Renal cortex interstitium (tissue), 15 donors: ENCODE measurements at places on chromosomes 5 and 9. TPM values are rescaled to one million over a fixed set of nuclear protein-coding genes. Genes with fewer than 3 reads are reported as not detected.

Gene CARD9
- 3.0 TPM for polyA plus RNA-seq

Gene WHRN
- polyA plus RNA-seq = 10.2 TPM

Gene BTNL9
- polyA plus RNA-seq = 14.9 TPM

Gene TPPP
- polyA plus RNA-seq = 3.9 TPM

Gene GABRA6
- polyA plus RNA-seq = not detected

Gene GAPT
- polyA plus RNA-seq = 0.92 TPM

Gene CCIN
- polyA plus RNA-seq = 0.27 TPM

Gene PCDHGA8
- 0.61 TPM for polyA plus RNA-seq

Gene PCDHA10
- 0.23 TPM for polyA plus RNA-seq

Gene NUP214
- polyA plus RNA-seq = 68.7 TPM

Gene HNRNPH1
- polyA plus RNA-seq = 1,578 TPM

- DNase-seq = no peak
Measured at GRCh38 chr5:15579193-15579990, 79.4 kb downstream of the FBXL7 start.

DNA sequence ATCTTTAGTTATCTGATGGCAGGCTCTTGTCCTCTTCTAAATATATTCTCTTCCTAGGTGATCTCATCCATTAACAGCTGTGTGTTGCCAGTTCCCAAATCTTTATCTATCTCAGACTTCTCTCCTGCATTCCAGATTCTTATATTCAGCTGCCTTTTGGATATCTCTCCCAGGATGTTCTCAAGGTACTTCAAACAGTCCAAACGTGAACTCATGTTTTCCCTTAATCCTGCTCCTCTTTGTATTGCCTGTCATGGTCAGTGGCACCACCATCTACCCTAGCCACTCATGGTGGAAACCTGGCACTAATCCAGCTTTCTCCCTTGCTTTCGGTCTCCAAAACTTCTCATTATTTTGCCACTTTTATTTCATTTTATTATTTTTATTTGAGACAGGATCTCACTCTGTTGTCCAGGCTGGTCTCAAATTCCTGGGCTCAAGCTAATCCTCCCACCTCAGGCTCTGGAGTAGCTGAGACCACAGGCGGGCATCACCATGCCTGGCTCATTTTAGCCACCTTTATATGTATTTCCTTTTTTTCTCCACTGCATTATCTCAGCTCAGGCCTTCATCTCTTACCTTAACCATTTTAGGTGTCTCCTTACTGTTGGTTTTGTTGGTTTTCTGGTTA is 3.8 kb downstream of the ZFYVE16 start:
- DNase-seq = no peak

DNA sequence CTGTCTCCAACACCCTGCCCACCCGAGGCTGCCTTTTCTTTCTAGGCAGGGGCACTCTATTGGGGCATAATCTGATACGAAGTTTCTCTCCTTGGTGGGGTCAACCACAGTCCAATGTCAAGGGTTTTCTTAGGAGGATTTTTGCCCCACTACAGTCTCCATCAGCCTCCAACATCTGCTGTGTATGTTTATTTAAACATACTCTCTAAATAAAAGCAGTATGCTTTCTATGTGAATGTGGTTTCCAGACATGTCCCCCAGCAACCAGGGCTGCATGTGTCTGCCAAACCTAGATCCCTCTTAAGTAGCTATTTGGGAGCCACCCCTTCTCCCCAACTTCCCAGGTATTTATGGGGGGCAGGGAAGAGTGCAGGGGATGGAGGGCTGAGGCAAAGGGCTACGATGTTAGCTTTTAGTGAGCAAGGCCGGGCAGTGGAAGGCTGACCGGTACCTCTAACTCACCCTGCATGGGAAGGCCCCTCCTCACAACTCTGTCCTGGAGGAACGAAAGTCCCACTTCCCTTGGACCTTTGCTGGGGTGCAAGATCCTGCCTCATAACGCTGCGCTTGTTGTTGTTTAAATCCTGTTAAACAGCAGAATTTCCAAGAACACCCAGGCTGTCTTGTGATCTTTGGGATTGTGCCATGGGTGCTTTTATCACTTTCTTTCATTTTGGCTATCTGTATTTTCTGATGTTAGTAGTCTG is 75.4 kb downstream of the NREP start:
- no peak for DNase-seq

DNA sequence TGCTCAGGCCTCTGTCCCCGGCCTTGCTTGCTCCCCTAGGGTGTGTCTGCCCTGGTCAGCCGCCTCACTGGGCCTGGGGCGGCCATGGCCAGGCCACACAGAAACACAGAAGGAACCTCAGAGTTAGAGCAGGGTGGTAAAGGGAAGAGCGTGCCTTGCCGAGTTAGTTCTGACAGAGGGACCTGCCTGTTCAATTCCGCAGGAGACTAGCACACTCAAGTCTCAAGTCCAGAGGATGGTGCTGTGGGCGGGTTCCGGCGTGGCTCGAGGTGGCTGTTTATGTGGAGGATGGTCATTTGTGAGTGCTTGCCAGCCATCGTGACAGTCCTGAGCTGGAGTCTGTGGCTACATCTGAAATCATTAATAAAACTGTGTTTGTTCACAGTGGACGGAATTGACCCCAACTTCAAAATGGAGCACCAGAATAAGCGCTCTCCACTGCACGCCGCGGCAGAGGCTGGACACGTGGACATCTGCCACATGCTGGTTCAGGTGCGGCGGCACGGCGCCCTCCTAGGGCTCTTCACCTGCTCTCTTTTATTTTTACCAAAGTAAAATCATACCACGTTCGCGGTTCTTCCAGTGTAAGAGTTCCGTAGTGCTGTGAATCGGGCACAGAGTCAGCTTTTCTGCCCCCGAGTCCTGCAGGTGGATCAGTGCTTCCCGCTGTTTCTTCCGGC is 95.5 kb upstream of the CACNA1B start:
- no peak for DNase-seq

- no peak for DNase-seq
Measured at GRCh38 chr5:43034591-43034968, 5.5 kb downstream of the ANXA2R start.

DNA sequence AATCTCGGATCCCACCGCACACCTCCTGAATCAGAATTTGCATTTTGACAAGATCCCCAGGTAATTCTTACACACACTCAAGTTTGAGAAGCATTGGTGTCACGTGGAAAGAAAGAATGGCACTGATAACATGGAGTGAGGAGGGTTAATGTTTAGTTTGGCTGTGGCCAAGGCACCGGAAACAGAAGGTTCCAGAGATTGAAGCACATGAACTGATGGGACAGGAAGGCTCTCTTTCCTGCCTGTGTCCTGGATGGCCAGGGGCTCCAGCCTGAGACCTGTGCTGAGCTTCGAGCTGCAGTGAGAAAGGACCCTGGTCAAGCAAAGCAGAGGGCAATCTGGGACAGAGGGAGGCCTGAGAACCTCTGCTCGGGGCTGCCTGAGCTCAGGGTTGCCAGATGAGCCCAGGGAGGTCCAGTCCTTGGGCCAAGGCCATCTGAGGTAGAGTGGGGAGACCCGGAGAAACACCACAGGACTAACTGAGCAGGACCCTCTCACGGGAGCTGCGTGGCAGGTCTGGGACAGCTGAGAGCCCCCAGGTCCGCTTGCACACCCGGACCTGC is 27.3 kb downstream of the AFAP1L1 start:
- DNase-seq = no peak

DNA sequence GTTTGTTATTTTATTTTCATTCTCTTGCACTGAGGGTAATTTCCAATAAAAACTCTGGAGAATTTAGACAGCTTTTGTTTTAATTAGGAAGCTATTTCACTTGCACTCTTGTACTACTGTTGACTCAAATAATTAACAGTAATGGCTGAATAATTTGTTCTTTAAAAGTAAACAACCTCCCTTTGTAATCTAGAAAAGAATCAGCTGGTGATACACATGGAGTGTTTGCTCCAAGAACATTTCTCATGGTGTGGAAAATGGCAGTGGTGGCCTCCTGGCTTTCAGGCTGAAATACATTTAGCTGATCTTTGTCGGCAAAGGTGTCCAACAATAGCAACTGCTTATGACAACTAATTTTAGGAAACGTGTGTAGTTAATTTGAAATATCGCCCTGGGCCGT is 129.4 kb downstream of the C9orf152 start:
- no peak for DNase-seq

DNA sequence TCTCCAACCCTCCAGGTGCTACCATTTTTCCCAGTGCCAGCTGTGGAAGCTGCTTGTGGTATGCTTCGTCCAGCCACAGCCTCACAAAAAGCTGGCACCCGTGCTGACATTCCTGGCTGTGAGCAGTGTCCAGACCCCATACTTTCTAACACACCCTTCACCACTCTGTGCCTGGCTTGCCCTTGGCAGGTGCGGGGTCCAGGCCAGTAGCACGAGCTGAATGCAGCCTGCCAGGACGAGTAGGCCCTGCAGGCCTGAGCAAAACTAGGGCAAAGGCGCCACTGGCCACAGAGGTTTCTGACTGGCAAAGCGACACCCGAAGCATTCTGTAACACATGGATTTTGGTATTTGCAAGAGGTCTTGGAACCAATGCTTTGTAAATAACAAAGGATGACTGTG is 26.0 kb upstream of the GHR start:
- no peak for DNase-seq

DNA sequence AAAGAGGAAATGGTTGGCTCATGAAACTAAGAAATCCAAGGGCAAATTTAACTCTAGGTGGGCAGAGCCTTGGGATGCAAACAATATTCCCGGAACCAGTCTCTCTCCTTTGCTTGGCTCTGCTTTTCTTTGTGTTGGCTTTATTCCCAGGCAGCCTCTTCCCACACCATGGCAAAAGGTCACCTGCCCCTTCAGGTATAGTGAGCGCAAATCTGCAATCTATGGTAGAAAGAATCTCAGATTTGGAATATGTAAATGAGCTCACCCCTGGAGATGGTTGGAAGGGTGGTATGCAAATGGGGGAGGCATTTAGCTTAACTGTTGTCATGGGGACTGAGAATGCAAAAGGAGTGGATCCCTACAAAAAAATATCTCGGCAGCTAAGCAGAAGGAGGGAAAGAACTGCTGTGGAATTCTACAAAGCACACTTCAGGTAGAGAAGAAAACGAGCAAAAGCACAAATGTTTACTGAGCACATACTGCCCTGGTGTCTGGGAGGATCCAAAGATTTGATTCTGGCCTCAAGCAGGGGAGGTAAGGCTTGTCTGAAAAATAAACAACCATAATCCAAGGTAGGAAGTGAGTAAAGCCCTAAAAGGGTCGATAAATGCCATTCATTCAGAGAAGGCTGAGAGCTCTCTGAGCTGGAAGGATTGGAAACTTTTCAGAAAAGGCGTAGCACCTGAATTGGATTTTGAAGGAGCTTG is 139.7 kb downstream of the TLE1 start:
- no peak for DNase-seq

GRCh38 chr5:14142202-14142826 is 828 bp upstream of the TRIO start:
- DNase-seq = no peak

DNA sequence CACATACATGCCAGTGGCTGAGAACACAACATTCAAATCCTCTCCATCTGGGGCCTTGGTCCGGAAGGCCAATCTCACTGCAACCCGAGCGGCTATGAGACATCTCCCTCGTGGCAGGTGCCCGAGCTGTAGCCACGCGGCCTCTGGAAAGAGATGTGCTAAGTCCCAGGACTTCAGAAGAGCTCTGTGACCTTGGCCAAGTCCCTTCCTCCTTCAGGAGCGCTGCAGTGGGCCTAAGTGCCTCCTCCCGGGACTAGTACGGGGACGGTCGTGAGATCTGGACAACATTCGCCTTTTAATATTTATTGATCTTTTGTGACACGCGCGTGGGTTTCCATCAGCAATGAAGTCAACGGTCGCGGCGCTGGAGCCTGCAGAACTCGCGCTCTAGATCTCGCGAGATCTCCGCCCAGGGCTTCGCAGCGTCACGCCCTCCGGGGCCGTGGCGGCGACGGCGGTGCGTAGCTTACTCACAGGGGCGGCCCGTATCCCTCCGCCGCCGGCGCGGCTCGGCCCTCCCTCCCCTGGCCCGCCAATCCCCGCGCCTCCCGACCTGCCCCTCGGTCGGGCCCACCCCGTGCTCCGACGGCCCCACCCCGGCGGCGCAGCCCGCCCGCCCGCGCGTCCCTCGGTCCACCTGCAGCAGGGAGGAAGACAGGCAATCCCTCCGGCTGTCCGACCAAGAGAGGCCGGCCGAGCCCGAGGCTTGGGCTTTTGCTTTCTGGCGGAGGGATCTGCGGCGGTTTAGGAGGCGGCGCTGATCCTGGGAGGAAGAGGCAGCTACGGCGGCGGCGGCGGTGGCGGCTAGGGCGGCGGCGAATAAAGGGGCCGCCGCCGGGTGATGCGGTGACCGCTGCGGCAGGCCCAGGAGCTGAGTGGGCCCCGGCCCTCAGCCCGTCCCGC is at the start of gene UBE2D2:
UBE2D2 (plus strand) TSS at position 588 of the 903 bp plus-strand sequence. CDS start 453 bp downstream, outside the sequence.
- DNase-seq = peak; percentile 96

DNA sequence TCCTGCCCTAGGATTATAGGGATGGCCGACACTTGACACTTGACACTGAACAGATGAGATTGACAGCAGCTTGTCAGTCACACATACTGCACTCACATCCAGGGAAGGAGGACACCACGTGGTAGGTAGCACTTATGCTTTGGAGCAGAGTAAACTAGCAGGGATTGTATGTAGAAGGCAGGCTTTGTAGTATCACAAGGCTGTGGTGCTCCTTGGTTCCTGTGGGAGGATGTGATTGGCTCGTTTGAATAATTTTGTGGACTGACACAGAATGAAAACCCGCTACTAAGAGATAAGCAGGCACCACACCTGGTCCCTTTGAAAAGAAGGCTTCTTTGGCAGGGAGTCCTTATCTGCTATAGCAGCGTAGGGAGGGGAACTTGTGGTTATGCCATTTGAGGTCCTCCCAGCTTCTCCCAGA is 63.6 kb upstream of the IL12B start:
- no peak for DNase-seq
